GM13976 (cell line): ENCODE measurements at places on chromosomes 1 and 21.
A peak's percentile ranks its signal among the peaks of the same experiment; 100 is the strongest.

- no peak for DNase-seq
Measured at GRCh38 chr1:81699234-81699633, 101.5 kb upstream of the ADGRL2 start.

DNA sequence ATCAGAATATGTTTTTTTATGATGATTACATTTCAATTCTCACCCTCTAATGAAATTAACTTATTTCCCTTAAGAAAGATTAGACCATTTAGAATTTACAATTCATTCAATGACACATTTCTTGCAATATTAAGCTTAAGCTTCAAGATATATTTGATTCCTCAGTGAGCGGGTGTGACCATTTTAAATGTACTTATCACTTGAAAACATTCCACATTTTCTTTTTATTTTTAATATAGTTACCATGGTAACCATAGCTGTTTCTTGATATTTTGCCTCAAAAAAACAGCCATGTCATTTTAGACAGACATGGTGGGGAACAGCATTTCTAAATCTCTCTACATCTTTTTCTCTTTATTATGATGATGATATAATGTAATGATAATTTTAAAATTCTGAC, 1029.0 kb upstream of the B3GALT2 start:
- DNase-seq = no peak

- DNase-seq = peak; percentile 94
Measured at GRCh38 chr1:1122078-1122811, 6.4 kb upstream of the C1orf159 start.

- no peak for DNase-seq
Measured at GRCh38 chr1:64302971-64303370, 99.5 kb downstream of the UBE2U start.

GRCh38 chr21:31162827-31163226, 124.6 kb upstream of the KRTAP19-8 start:
- no peak for DNase-seq

- no peak for DNase-seq
Measured at GRCh38 chr1:17194615-17195528, 10.1 kb upstream of the PADI1 start.

- no peak for DNase-seq
Measured at GRCh38 chr1:36938819-36939218, 95.5 kb downstream of the GRIK3 start.

DNA sequence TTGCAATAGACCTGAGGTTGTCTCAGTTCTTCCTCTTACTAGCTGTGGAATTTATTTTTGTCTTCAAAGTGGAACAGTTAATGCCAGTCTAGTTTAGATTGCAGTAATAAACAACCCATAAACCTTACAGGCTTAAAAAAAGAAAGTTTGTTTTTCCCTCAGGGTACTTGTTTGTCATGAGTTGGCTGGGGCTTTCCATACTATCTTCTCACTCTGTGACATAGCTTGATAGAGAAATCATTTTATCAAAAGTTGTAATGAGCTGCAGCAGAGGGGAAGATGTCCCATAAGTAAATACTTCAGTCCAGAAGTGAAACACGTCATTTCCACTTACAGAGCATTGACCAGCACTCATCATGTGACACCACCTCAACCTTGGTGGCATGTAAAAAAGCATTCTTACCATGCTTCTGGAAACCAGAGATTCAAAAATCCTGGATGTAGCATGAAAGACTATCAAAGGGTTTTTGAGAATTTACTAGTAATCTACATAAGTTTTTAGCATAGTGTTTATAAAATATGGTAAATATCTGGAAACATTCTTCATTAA, 62.8 kb upstream of the COL11A1 start:
- DNase-seq = no peak

DNA sequence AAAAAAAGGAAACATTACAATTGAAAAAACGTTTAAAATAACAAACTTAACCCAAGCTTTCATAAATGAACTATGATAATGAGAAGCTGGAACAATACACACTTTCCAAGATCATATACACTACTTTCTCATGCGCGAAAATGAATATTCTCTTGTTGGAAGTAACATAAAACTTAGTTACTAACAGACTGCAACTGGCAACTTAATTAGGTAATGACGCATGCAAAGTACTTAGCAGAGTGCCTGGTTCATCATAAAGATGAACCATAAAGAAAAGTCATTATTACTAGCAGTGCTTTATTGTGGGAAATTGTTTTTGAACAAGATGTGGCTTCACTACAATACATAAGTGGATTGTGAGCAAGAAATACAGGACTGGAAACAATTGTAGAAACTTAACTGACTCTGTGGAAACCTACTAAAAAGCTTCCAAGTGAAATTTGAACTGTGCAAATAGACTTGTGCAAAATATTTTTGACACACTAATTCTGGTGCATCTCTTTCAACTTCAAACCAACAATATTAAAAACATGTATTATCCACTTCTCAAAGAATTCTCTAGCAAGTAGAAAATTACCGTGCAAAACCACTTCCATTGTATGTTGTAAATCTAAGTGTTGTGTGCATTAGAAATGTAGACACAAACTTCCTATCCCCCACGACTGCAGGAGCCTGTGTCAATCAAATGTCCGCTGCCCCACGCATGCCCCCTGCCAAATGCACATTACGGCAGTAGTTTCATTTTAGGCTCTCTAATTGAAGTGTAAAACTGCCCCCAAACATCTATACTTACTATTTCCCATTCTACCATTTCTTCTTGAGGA, 2.0 kb downstream of the ARHGAP29 start:
- no peak for DNase-seq

GRCh38 chr1:62462370-62462769, 25.5 kb downstream of the USP1 start:
- no peak for DNase-seq

- no peak for DNase-seq
Measured at GRCh38 chr21:41815652-41816582, 49.1 kb upstream of the RIPK4 start.

- no peak for DNase-seq
Measured at GRCh38 chr1:185016880-185017279, 28.5 kb upstream of the RNF2 start.

GRCh38 chr1:201578008-201578888, 39.3 kb downstream of the NAV1 start:
- DNase-seq = no peak

- DNase-seq = no peak
Measured at GRCh38 chr1:163365186-163365585, 43.4 kb downstream of the NUF2 start.

- DNase-seq = no peak
Measured at GRCh38 chr1:9659328-9659727, 7.8 kb downstream of the PIK3CD start.

- DNase-seq = no peak
Measured at GRCh38 chr21:33302796-33303195, 22.0 kb upstream of the IFNAR1 start.

GRCh38 chr1:235865565-235866204, 1.0 kb downstream of the LYST start:
- no peak for DNase-seq

DNA sequence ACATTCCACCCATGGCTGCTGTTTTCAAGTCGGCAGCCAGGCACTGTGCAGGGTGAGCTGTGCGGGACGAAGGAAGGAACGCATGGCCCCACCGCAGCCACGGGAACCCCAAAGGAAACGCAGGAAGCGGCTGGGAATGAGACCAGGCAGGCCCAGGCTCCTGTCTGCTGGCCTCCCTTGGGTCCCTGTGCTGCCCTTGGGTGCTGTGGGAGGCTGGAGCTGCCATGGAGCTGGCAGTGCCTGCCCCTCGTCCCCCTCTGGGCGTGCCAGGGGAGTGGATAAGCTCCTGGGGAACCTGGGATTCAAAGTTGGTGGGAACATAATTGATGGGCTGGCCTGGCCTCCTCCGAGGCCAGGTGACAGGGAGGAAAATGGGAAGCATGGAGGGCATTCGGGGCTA, 5.3 kb upstream of the KRTAP10-4 start:
- no peak for DNase-seq

GRCh38 chr1:29801003-29801402, 564.7 kb downstream of the PTPRU start:
- no peak for DNase-seq

DNA sequence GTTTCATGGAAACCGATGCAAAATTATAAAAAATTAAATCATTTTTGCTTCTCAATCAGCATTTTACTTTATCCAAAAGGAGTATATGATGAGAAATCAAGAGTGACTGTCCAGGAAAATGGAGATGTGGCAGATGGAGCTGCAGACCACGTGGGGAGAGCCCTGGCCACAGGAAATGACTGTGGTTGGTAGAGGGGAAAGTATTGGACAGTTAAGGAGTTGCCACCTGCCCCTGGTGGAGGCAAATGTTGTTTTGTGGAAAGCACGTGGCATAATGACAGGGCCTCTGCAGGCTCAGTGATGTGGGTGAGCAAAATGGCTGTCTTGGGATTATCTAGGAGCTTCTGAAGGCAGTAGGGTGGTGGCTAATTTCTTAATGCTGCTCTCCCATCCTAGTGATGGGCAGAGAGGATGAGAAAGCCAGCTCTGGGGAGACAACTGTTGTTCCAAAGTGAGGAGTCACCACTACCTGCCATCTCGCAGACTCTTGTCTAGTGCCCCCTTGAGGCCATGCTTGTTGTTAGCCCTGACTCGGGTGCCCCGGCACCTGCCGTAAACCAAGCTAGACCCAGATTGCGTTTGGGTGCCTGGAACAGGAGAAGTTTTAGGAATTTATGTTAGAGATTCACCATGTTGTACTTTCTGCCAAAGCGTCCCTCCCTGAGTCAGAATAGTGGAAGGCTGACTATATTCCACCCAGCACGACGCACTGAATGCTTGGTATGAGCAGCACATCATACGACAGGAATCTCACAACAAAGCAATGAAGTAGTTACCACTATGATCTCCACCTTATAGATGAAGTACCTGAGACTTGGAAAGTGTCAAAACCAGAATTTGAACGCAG, 144.0 kb downstream of the ROR1 start:
- no peak for DNase-seq

DNA sequence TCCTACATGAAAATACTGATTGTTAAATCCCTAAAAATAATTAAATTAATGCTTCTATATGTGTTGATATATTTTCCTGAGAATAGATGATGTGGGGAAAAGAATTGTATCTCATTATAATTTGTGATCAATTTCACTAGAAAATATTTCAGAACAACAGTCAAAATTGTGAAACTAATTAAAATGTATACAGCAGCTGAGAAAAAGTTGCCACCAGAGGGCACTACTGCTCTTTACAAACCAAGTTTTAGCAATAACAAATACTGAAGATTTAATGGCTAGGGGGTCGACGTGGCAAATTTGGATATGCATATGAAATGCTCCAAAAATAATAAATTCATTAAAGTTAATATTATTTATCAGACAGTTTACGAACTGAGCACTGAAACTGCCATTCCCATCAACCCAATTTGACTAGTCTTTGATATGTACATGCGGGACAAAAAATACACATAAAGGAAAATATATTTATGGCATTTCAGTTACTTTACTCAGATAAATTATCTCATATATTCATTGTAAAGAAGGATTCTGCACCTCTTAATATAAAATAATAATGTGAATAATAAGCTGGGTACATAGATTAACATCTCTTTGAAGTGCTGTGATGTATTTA, 96.3 kb upstream of the TMPRSS15 start:
- DNase-seq = no peak
